ENCODE measurements at places on chromosomes 13 and 19.

DNA sequence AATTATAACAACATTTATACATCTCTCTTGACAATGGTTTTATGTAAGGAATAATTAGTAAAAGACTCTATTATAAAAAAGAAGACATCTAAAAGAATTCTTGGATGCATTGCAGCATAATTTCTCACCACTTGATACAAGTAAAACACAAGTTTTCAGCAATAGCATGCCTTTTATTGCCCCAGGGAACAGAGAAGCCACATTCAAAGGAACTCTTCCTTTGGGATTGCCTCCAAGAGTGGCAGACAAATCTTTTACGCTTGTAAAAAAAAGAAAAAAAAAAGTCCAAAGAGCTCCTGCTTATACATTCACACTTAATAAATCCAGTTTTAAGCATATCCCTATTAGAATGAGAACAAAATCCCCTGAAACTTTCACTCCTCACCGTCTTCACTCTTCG lies 2357.8 kb upstream of the PCDH20 start:
- no peak for DNase-seq

DNA sequence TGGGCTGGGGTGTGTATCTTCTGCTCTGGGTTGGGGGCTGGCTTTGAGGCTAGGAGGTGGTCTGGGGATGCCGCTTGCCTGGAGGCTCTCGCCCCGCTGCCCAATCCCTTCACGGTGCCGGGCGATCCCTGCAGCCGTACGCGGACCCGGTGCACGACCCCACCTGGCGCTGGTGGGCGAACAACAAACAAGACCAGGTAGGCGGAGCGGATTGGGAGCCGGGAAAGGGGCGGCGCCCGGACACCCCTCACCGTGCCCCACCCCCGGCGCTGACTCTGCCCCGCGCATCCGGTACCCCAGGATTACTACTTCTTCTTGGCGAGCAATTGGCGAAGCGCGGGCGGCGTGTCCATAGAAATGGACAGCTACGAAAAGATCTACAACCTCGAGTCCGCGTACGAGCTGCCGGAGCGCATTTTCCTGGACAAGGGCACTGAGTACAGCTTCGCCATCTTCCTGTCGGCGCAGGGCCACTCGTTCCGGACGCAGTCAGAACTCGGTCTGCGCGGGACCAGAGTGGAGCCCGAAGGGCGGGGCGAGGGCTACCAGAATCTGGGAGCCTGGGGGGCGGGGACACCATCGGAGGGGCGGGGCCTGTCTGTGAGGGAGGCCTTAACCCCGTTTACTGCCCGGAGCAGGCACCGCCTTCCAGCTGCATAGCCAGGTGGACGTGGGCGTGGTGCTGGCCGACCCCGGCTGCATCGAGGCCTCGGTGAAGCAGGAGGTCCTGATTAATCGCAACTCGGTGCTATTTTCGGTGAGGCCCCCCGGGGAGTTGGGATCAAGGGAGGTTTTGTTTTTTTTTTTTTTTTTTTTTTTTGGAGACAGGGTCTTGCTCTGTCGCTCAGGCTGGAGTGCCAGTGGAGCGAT lies 12.1 kb upstream of the PSMD8 start:
- DNase-seq = peak; percentile 87

DNA sequence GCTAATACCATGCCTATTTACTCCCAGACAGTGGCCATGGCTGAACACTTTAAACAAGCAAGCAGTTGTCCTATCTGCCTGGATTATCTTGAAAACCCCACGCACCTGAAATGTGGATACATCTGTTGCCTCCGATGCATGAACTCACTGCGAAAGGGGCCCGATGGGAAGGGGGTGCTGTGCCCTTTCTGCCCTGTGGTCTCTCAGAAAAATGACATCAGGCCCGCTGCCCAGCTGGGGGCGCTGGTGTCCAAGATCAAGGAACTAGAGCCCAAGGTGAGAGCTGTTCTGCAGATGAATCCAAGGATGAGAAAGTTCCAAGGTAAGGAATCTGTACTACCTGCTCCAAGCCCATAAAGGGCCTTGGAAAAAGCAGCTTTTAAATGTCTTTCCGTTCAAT lies 8.6 kb downstream of the RFPL4AL1 start:
- DNase-seq = no peak

DNA sequence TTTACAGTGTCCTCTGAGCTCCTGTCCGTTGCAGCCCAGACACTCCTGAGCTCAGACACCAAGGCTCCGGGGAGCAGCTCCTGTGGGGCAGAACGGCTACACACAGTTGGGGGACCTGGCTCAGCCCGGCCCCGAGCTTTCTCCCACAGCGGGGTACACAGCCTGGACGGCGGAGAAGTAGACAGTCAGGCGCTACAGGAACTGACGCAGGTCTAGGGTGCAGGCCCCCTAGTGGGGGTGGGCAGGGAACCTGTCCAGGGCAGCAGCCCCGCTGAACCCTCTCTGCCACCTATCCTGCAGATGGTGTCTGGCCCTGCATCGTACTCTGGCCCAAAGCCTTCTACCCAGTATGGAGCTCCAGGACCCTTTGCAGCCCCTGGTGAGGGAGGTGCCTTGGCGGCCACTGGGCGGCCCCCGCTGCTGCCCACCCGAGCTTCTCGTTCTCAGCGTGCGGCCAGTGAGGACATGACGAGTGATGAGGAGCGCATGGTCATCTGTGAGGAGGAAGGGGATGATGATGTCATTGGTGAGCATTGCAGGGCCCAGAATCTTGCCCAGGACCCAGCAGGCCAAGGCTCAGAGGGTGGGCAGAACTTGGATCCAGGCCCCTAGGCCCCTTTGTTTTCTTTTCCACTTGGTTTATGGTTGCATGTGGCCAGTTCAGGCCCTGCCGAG lies 12.9 kb upstream of the PRR19 start:
- no peak for DNase-seq

DNA sequence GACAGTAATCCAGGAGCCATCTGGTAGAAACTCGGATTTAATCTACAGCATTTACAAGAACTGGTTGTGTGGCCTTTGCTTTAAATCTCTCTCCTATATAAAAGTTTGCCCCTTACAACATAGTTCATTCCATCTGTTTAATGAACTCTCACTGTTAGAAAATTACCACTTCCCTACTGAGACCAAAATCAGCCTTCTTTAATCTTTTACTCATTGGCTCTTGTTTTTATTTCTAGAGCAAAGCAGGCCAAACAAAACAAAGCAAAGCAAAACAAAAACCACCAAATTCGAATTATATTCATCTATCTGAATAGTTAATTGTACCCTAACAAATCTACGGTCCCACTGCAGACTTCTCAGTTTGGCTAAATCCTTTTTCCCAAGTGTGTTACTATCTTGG lies 127.0 kb downstream of the UGGT2 start:
- no peak for DNase-seq

DNA sequence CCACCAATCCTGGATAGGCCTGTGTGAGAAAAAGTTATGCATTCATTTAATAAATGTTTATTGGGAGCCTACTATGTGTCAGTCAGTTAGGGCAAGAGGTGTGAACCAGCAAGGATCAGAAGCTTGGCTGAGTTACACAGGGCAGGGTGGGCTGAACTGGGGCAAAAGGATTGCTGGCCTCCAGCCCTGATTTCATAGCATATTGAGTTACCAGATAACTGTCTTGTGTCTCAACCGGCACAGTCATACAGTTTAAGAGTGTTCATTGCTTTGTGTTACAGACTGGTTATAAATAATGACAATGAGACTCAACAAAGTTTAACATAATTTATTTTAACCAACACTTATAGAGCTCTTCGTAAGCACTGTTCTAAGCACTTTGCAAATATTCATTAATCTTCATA lies 253.8 kb downstream of the DLEU7 start:
- DNase-seq = no peak

- no peak for DNase-seq
These were observed 178.8 kb downstream of the KCTD12 start for GRCh38 chr13:76707360-76707759.

- DNase-seq = peak; percentile 52
These were observed 14.5 kb downstream of the KLK4 start for GRCh38 chr19:50896591-50897190.

- no peak for DNase-seq
These were observed 242.2 kb downstream of the B3GLCT start for GRCh38 chr13:31441800-31442510.

All from stimulated activated CD4-positive, alpha-beta T cell treated with anti-CD3 and anti-CD28 coated beads, Interleukin-1b, Interleukin-23, amount 100 ng/mL, for 48 hours (primary cell).